Right atrium auricular region (tissue), 2 donors: ENCODE measurements at places on chromosomes 16 and 17.

DNA sequence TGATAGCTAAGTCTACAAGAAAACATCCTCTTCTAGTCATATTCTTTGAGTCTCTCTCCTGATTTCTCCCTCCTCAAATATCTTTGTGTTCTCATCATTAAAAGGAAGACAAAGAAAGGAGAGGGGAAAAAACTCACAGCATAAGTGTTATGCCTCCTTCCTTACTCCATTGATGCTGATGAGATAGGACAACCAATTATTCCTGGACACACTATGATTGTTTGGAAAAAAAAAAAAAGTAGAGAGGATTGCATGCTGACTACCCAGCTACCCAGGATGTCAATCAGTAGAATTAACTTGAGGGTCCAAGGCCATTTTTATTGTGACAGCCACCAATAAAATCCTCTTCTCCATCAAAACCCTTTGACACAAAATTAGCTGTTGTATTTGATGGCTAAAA is 299.1 kb upstream of the CDH8 start:
- H3K27me3 ChIP-seq, result no peaks in the 10 kb centered on the region
- DNase-seq, result no peak
- H3K27ac ChIP-seq, result no peak overlapping the region
- no peak overlapping the region for H3K4me3 ChIP-seq
- H3K4me1 ChIP-seq, result no peaks in the 10 kb centered on the region

DNA sequence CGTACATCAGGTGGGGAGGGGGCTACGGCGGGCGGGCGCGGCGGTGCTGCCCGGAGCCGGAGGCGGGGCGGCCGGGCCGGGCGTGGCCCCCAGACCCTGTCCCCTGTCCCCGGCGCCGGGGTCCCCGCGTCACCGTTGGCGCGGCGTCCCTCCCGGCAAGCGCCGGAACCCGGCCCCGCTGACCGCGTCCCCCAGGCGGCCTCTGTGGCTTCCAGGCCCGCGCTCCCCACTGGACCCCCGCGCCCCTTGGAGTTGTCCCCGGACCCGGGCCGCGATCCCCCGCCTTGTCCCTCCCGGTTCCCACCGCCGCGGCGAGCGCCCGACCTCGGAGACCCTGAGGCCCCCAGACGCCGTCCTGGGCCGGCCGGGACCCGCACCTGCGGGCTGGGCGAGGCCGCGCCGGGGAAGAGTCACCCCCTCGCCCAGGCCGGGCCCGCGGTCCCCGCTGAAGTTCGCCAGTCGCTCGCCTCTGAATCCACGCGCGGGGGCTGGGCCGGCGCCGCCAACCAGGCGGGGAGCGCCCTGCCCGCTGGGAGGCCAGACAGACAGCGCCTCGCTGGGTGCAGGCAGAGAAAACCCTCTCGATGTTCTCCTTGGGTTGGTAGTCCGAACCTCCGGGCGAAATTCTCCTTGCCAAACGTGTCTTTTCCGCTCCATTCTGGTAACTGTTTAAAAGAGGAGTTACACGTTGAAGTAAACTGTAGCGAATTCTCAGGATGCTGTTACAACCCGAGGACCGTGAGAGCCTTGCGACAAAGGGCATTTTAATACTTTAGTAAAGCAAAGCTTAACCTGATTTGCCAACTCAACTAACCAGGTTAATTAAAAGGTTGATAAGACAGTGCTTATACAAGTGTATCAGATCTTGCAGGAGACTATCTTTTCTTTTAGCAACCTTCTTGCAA is 761 bp downstream of the GAN start:
- DNase-seq, result peak; percentile 59
- no peaks in the 10 kb centered on the region for H3K36me3 ChIP-seq
- peak overlapping the region; percentile 79 for H3K4me3 ChIP-seq
- H3K4me1 ChIP-seq, result peaks cover 41% of the 10 kb centered on the region

DNA sequence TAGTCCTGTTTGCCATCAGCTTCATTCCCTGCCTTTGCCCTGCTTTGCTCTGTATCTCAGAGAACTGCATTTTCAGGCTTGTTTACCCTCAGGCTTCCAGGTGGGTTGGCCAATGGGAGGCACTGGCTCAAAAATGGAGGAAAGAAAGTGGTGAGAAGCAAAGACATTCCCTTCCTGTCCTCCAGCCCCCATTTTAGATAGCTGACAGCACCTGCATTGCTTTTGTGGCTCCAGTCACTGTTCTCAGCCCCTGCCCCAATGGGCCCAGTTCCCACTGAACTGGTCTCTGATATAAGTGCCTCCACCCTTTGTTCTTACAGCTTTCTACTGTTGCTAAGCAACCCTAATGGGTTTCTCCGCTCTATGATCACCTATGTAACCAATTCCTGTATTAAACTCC is 19.4 kb upstream of the SDK2 start:
- DNase-seq, result no peak
- no peak overlapping the region for H3K27ac ChIP-seq
- H3K4me1 ChIP-seq, result no peaks in the 10 kb centered on the region
- H3K36me3 ChIP-seq, result no peaks in the 10 kb centered on the region
- no peak overlapping the region for H3K4me3 ChIP-seq

GRCh38 chr17:39208136-39208535 is 8.1 kb downstream of the RPL19 start:
- H3K4me1 ChIP-seq, result no peaks in the 10 kb centered on the region
- no peak overlapping the region for H3K4me3 ChIP-seq
- no peak for DNase-seq
- no peak overlapping the region for H3K27ac ChIP-seq
- no peaks in the 10 kb centered on the region for H3K27me3 ChIP-seq
- peaks cover 22% of the 10 kb centered on the region for H3K36me3 ChIP-seq

DNA sequence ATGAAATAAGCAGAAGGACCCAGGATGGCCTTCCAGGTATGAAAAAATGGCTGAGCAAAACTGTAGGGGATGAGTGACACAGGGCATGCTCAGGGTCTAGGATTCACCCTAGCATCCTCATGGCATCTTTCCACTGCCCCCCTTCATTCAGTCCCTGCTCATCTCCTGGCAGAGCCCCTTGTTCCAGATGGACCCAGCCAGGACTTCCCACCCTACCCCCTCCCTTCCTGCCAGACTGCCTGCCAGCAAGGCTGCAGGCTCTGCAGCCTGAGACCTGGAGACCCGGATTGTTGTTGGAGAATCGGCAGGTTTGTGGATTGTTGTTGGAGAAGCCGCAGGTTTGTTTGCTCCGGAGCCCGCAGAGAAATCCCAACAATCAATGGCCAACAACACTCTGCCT is 6.6 kb downstream of the SEZ6 start:
- no peaks in the 10 kb centered on the region for H3K36me3 ChIP-seq
- H3K27ac ChIP-seq, result no peak overlapping the region
- DNase-seq, result no peak

DNA sequence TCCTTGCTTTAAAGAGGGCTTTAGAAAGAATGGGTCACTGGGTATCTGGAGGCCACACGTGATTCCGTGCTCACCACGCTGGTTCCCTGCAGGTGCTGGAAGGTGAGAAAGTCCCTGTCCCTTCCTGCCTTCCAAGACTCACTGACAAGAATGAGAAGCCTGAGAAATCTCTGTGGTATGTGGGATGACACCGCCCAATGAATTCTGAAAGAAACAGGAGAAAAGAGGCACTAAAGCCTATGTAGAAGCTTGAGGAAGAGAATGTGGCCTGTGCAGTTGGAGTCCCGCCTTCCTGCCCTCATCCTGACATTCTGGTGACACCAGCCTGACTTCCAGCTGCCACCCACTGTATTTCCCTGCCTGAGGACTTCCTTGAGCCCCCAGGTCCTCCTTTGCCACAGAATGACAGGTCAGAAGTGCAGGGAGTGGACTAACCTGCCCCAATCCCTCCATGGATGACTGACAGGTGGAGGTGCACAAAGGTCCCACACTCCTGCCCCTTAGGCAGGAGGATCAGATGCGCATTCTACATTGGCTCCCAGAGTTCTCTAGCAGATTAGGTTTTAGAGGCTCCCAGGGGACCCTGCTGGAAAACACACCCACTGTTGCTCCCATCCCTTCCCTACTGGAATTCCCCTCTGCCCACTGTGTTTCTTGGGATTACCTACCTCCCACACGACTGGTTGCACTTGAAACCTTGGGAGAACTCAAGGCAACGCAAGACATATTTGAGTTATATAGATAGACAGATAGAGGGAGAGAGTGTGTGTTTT is 38.6 kb upstream of the TENT4B start:
- H3K27me3 ChIP-seq, result no peaks in the 10 kb centered on the region
- H3K4me1 ChIP-seq, result no peaks in the 10 kb centered on the region
- no peak overlapping the region for H3K27ac ChIP-seq
- no peaks in the 10 kb centered on the region for H3K36me3 ChIP-seq
